ENCODE measurements at places on chromosomes 4 and X. TPM values are rescaled to one million over a fixed set of nuclear protein-coding genes. Genes with fewer than 3 reads are reported as not detected.
A peak's percentile ranks its signal among the peaks of the same experiment; 100 is the strongest.

- no peak for DNase-seq
These were observed 53.4 kb downstream of the PPEF2 start for GRCh38 chr4:75848891-75849290.

DNA sequence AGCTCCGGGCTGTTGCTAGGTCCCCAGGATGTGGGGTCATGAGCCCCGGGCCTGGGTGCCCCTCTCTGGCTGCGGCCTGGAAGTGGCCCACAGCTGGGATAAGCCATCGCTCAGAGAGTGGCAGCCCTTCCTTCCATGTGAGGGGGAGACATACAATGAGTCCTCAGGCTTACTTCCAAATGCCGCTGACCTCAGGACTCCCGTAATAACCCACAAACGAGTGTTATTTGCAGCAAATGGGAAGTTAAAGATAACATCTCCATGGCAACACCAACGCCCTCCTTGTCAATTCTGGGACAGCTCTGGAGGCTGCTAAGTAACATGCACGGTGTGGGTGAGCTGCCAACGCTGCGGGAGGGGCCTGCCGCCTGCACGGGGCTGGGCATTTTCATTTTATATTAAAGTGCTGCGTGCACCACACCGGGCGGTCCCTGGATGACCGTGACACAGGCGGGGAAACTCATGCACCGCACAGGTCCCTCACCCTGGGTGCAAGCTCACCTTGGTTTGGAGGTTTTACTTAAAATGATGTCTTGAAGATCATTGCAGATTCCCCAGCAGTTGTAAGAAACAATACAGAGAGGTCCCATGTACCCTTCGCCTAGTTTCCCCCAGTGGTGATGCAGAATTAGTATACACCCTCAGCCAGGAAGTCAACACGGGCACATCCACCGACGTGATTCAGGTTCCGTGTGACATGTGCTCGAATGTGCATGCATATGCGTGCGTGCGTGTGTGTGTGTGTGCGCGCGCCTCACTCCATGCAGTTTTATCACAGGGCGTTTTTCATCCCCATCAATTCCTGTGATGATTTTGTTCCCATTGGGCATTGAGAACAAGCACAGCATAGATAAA is 79.4 kb downstream of the ABLIM2 start:
- DNase-seq: no peak

CT45A2 gene
- total RNA-seq: not detected

- no peak for DNase-seq
These were observed 325.3 kb upstream of the RASGEF1B start for GRCh38 chr4:81796790-81797528.

HPSE gene
- total RNA-seq: 0.97 TPM

- no peak for DNase-seq
These were observed 5.1 kb upstream of the ARL13A start for GRCh38 chrX:100964362-100964761.

GRCh38 chrX:18884916-18885315 is 99.0 kb downstream of the PHKA2 start:
- DNase-seq: no peak

SPANXA2 gene
- total RNA-seq: not detected

GRCh38 chr4:149999485-150000074 is 78.7 kb upstream of the DCLK2 start:
- no peak for DNase-seq

GRCh38 chr4:59570860-59571476 is 1629.2 kb upstream of the ADGRL3 start:
- no peak for DNase-seq

PPARGC1A gene
- 99.6 TPM for total RNA-seq

TCEAL2 gene
- total RNA-seq: 1.3 TPM

DNA sequence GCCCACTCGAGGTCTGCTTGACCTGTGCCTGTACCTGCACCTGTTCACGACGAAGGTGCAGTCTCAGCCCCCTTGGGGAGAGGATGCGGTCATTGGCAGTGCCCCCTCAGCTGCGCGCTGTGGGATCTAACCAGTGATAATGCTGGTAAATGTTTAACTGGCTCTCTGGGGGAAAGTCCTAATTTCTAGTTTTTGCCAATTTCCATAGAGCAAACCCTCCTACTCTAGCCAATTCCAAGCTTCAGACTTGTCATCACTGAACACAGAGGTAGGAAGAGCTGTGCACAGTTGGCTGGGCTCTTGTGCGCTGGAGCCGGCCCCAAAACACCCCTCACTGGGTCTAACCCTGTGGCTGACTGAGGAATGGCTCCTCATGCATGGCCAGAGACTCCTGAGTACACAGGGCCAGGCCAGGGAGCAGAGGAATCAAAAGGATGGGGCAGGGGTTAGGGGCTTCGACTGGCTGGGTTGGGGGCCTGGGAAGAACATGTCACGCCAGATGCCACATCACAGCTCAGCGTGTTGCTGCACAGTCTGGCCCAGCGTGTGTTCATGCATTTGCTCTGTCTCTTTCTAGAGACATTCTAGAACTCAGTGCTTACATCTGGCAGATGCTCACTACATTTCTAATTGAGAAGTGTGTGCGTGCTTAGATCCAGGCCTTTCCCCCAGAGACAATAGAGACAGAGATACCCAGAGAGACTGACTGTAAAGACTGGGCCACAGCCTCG is 270.8 kb downstream of the BCOR start:
- DNase-seq: no peak

FUNDC1 gene
- 28.8 TPM for total RNA-seq

FAM50A gene
- total RNA-seq: 43.7 TPM

DNA sequence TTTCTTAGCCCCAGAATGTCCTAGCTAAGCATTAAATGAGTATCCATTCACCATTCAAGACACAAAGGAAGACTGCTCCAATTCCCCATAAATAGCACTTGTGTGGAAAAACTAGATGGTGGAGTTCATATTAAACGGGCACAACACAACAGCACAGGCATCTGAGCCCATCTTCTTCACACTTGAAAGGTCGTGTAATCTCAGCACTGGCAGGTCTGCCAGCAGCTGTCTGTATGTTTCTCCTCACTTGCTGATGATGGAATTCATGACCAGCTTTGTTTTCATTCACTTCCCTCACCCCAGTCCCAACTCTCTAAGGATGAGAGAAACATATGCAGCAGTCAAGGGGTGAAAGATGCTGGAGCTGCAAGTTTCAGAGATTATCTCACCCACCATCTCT is 148.7 kb downstream of the AFAP1 start:
- DNase-seq: peak; percentile 7
